ENCODE measurements at places on chromosomes 2 and 18.

DNA sequence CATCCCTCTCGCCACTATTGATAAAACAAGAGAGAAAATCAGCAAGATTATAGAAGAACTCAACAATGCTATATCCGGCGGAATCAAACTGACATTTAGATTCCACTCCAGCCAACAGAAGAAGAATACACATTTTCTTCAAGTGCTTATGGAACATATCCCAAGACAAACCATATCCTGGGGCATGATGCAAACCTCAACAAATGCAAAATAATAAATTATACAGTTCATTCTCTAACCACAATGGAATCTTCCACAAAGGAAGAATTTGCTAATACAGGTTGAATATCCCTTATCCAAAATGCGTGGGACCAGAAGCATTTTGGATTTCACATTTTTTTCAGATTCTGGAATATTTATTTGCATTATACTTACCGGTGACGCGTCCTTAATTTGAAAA is 51.4 kb upstream of the YPEL5 start:
- no peak for DNase-seq

GRCh38 chr2:3596901-3597417 is 2.0 kb downstream of the COLEC11 start:
- no peak for DNase-seq

GRCh38 chr18:47777626-47778025 is 152.8 kb downstream of the SMAD2 start:
- peak; percentile 28 for DNase-seq

DNA sequence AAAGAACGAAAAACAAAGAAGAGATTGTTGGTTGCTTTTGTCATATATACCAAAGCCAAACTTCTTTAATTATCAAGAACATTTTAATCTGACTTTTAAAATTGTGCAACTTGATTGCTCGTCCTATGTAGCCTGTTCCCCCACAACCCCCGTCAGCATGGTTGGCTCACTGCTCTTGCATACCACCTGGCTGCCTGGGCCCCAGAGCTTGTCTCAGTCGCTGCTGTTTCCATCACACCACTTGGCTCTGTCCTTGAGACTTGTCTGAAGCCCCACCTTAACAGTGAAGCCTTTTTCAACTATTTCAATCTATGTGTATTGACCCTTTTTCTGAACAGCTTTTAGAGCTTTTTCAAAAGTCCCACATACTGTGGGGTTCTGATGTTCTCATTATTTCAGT is 270.8 kb downstream of the ZNF407 start:
- no peak for DNase-seq

DNA sequence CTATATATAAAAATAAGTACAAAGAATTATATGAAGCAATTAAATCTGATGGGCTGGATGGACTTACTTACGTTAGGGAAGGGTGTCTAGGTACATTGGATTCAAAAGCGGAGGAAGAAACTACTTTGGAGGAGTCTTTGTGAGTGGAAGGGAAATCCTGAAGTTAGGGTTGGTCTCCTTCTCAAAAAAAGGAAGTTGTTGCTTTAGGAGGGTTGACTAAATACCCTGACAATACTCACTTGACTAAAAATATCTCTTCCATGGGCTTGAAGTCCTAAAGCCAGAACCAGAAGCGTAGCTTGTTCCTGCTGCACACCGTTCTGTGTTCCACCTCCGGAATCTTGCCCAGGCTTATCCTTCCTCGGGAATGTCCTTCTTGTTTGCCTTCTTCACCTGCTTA is 143.3 kb upstream of the ZEB2 start:
- peak; percentile 90 for DNase-seq

DNA sequence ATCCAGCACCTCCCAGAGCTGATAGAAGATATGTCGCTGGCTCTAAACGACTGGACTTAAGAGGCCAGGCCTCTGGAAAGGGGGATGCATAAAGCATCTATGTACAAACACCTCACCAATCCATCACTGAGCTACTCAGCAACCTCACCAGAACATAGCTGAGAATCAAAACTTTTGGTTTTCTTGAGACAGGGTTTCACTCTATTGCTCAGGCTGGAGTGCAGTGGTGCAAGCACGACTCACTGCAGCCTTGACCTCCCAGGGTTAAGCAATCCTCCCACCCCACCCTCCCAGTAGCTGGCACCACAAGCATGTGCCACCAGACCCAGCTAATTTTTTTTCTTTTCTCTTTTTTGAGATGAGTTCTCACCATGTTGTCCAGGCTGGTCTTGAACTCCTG is 62.9 kb upstream of the MSH6 start:
- peak; percentile 36 for DNase-seq

DNA sequence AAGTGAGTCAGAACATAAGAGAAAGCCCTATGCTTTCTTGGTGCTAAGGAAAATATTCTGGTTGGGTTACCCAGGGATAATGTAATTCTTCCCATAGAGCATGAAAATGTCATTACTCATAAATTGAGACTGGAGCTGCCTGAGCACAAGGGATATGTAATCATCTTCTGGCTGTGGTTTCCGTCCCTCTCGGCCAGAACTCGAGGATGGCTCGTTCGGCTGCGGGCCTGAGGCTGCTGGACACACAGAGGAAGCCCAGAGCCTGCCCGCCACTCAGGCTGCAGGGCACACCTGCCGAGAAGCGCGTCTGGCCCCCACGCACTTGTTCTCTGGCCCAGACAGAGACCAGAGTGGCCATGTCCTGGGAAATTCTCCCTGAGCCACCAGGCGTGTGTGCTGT is 104.9 kb downstream of the ASAP2 start:
- peak; percentile 27 for DNase-seq

DNA sequence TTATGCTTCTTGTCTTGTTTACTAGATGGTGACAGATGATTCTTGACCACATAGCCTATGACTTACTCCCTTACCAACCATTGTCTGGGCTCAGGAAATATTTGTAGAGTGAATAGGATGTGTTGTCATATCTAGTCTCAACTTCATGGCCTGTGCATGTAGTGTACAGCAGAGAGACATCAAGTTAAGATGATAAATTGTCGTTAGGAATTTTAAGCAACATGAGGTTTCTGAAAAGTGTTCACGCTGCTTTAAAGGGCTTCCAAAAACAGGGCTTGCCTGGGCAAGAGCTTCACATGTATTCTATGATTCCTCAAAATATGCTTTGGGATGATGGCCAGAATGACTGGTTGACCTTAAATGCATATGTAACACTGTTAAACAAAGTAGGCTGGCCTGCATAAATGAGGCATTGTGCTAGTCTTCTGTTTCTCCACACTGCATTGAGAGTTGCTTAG is 424.0 kb downstream of the RND3 start:
- DNase-seq: no peak

GRCh38 chr2:67046591-67046990 is 350.5 kb upstream of the ETAA1 start:
- no peak for DNase-seq

All from suppressor macrophage treated with lipopolysaccharide for 1 hour (primary cell).